ENCODE measurements at places on chromosomes 11 and 22.

DNA sequence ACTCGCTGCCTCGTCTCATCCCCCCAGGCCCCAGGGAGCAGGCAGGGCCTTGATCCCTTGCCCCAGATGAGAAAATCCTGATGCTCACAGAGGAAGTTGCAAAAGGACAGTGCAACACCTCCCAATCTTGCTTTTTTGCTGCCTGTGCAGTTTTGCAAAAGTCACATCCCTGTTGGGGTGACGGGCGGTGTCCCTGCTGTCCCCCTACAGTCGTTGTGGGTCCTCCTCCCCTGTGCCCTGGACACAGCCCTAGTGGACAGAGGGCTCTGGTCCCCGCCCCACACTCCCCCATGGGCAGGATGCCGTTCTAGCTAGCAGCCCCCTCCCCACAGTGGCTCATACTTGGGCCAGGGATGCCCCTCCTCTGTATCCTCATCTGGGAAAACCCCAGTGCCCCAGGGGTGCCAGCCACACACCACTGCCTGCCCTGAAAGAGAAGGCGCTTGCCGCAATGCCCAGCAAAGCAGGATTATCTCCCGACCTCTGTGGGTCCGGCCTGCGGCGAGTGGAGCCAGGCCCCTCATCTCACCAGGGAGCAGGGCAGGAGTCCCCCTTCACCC, 18.4 kb upstream of the CTSD start:
- DNase-seq, result no peak

GRCh38 chr11:10454878-10455631, at the start of gene AMPD3:
Gene AMPD3, plus strand, starts transcription at chr11:10455264. Its CDS starts 6,256 bp downstream, at chr11:10461520.
- DNase-seq, result no peak

DNA sequence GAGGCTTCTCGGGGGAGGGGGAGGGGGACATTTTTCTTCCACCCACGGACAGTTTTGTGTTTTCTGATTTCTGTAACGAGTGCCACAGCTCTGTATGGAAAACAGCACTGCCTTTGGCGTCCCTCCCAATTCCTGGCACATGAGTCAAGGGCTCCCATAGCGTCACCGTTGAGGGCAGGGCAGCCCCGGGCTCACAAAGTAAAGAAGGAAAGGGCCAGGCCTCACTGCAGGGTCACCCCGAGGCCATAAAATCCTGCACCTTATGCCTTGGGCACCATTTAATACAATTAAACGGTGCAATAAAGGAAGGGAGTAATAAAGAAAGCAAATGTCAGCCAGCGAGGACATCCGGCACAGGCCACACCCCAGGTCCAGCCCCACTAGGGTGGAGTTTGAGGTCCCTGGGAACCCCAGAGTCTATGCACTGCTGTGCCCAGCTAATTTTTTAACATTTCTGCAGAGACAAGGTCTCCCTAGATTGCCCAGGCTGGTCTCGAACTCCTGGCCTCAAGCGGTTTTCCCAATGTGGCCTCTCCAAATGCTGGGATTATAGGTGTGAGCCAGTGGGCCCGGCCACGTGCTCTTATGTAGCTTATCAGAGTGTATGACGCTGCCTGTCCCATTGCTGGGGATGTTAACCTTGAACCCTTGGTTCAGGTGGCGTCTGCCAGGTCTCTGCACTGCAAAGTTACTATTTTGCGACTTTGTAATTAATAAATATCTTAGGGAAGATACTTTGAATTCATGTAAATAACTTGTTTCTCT, 13.6 kb upstream of the MUC2 start:
- no peak for DNase-seq

- no peak for DNase-seq
Measured at GRCh38 chr11:62603072-62603408, 1.4 kb upstream of the MTA2 start.

GRCh38 chr22:38230108-38230825, 28.5 kb downstream of the MAFF start:
- peak; percentile 36 for DNase-seq

DNA sequence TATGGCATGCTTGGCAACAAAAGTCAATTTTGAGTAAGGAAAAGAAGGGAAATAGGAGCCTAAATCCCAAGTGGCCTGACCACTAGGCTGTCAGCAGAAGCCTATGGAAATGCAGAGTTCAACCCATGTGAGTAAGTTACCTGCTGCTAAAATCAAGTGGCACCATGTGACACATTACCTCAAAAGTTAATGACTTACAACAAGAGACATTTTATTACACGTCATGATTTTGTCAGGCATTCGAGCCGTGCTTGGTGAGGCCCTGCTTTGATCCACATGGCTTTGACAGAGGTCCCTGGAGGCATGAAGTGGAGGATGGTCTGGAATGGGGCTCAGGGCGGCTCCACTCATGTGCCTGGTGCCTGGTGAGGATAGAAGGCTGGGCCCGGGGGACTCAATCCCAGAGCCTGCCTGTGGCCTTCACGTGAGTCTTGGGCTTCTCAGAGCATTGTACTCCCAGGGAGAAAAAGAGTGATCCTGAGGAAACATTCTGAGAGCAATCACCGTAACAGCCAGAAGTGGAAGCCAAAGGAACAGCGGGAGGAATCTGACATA, 339.1 kb upstream of the B3GAT1 start:
- no peak for DNase-seq

DNA sequence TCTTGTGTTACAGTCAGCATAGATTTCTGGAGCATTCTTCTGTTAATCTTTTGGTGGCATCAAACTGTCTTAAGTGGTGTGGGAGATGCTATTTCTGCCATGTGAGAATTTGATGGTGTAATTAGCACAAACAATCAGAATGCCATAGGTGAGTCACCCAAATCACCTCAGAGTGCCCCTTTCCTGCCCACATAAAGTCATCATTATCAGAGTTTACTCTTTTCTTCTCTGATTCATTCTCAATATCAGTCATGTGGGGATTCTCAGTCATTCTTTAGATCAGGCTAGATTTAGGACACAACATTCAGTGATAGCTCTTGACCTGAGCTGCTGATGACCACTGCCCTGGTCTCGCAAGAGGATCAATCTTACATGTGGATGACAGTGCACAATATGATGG, 23.7 kb upstream of the MS4A6A start:
- DNase-seq, result no peak

DNA sequence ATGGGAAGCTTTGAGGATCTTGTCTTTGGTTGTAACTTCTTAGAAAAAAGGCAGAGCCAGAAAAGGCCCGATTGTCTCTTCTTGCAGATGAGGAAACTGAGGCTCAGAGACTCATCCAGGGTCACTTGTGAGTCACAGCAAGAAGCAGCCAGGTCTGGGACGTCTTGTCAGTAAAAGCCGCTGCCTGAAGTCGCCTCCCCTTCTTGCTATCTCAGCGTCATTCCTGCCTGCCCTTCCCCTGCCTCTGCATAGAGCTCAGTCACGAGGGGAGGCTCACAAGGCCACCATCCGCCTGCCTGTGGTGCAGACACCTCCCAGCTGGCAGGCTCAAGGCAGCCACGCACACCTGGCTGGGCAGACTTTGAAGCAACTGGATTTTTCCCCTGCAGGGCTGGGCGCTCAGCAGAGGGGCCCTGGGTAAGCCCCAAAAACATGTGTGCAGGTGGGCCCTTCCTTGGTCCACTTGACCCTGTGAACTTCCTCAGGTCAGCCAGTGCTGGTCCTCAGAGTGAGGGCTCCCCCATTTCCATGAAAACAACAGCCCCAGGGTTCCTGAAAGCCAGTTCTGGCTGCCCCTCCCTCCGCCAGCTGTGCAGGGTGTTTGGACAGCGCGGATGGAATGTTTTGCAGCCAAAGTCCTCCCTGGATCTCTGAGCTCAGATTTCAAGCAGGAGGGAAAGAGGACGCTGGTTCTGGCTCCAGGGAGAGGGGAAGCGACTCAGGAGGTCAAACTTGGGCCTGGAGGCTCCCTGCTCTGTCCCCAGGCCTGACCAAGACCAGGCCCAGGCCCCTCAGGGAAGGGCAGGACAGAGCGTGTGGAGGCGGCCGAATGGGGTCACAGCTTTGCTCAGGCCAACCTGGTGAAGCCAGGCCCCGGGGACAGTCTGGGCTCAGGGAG, 6.0 kb upstream of the RAB3IL1 start:
- no peak for DNase-seq

DNA sequence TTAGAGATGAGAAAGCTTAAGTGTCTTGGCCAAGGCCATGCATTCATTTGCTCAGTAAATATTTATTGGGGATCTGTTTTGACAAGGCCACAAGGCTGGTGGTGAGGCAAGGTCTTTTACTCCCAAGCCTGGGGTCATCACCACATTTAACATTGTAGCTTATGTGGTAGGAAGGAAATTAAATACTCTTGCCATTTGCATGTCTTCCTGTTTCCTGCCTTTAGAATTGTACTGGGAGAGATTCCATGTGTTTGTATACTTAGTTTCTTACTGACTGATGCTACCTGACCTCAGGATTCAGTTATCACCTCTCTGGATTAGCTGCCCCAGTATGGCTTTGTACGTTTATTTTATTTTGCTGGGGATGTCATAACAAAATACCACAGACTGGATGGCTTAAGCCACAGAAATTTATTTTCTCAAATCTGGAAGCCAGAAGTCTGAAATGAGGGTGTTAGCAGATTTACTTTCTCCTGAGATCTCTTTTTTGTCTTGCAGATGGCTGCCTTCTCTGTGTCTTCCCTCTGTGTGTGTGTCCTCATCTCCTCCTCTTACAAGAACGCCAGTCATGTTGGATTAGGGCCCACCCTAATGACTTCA, 44.8 kb downstream of the SPECC1L start:
- no peak for DNase-seq

DNA sequence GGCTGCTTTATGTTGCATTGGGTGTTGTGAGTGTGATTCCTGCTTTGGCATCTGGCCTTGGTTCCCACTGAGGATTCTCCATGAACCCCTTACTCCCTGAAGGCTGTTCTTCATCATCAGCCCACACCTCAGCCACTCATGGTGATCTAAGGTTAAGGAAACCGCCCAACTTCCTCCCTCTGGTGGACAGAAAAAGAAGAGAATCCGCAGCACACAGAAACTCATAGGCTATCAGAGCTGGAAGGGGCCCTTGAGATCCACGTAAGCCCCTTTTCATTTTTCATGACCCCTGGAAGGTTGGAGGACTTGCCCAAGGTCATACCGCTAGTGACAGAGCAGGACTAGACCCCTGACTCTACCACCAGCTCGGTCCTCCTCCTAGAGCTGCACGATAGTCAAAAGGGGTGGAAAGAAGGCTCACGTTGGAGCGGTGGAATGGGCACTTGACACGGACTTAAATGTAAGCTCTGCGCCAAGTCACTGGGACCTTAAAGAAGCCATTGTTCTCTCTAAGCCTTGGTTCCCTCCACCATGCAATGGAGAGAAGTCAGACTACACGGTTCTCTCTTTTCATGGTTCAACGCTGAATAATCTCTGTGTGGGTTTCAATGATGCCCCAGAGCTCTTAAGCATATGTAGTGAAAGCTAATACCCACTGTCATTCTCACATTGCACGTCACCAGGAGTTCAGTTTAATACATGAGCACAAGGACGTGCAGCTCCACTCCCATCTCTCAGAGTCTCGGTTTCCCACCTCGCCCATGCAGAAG, 83.6 kb upstream of the CRTAM start:
- peak; percentile 30 for DNase-seq

- DNase-seq, result no peak
Measured at GRCh38 chr11:85903406-85903805, 48.2 kb downstream of the CCDC83 start.

GRCh38 chr11:88179971-88180629, 4.9 kb upstream of the RAB38 start:
- DNase-seq, result no peak

GRCh38 chr11:17399236-17399635, 10.8 kb upstream of the KCNJ11 start:
- no peak for DNase-seq

- DNase-seq, result no peak
Measured at GRCh38 chr11:58227956-58228615, 632 bp downstream of the OR10Q1 start.

- DNase-seq, result no peak
Measured at GRCh38 chr11:44971185-44971584, 20.5 kb upstream of the TP53I11 start.

GRCh38 chr11:8250434-8250833, 13.2 kb downstream of the LMO1 start:
- no peak for DNase-seq

- DNase-seq, result no peak
Measured at GRCh38 chr11:91825777-91826176, 398.8 kb upstream of the FAT3 start.

DNA sequence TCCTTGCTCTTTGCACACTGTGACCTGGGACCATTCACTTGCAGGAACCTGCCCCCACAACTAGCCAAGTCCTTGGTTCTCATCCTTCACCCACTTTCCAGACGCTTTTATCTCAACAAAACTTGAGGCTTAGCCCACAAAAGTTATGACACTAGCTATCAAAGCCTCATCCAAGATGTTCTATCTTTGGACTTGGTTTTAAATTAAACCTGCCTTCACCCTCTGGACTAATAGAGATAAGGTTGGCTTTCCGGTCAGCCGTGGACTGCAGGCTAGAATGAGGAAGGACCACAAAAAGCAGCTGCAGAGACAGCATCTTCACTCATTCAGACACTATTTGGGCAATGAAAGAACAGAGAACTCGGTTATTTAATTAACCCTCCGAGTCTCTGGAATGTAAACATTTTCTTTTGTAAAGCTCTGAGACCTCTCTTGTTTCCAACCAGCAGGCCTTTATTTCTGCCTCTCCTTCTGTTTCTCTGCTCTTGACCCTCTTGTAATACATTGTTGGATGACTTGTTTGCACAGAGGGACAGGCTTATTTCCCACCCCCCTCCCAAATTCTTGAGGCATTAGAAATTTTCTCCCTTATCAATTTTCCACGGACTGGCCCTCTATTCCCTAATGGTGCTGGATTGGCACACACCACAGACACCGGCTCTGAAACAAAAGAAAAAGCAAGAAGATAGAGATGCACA, 41.4 kb downstream of the ARL14EP start:
- DNase-seq, result no peak

DNA sequence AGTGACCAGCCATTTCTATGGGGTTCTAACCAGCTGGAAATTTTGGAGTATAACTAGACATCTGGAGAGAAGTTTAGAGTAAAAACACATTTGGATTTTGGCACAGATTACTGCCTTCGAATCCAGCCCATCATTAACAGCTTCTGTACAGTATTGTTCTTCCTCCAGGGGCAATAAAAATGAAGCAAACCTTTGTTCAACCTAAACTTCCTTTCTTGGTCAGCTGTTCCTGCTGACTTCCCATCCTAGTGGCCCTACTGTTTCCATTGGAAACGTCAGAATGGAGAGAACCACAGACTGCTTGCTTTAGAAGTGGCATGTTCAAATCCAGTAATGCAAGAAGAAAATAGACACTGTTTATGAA, 203.7 kb upstream of the MTMR2 start:
- DNase-seq, result no peak

GRCh38 chr11:8788616-8789015, 106.0 kb downstream of the RPL27A start:
- no peak for DNase-seq

- DNase-seq, result no peak
Measured at GRCh38 chr11:75626889-75627529, 41.8 kb downstream of the MAP6 start.

DNA sequence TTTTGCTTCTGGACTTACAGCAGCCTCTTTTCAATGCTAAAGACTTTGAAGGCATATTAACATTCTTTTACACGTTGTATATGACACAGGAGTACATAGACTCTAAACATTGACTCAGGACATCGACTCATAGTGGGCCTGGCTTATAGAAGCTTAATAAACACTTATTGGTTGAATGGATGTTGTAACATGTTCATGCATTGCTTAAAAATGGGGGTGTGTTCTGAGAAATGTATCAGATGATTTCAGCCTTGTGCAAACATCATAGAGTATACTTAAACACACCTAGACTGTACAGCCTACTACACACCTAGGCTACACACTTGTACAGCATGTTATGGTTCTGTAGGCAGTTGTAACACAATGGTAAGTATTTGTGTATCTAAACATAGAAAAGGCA, 17.9 kb downstream of the TTC17 start:
- no peak for DNase-seq

- DNase-seq, result no peak
Measured at GRCh38 chr11:61164606-61165424, 3.6 kb upstream of the VPS37C start.
